ENCODE measurements at places on chromosomes 2 and 18.

DNA sequence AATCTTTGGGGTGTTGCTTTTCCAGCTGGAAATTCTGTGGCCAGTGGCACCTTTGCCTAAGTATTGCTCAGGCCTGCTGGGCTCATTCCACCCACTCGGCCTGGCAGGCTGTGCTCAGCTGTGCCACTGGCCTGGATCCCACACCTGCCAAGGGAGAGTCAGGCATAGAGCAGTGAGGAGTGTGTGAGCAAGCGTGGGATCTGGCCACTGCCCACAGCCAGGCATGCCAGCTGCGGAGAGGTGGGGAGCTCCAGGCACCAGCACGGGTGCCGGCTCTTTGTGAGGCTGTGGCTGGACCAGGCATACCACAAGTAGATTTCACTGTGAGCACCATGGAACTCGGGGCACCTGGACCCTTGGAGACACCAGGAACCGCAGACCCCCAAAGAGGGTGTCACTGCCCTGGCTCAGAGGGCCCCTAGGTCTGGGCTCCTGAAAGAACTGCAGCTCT, 118.1 kb upstream of the MAP2 start:
- no peak for DNase-seq

DNA sequence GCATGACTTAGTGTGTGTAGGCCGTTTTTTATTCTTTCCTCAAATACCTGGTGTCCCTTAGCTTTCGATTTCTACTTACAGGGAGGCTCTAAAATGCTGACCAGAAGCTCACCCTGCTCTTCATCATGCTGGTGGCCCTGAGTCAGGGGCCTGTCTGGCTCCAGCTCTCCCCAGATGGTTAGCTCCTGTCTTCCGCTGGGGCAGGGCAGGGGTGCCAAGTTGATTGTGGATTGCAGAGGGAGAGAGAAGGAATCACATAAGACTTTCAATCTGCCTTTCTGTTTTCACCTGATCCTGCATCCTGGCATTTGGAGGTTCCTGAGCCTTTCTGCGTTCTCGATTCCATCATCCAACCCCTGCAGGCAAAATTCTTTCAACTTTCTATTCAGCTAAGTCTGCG, 4.2 kb downstream of the CIB4 start:
- DNase-seq, result no peak

DNA sequence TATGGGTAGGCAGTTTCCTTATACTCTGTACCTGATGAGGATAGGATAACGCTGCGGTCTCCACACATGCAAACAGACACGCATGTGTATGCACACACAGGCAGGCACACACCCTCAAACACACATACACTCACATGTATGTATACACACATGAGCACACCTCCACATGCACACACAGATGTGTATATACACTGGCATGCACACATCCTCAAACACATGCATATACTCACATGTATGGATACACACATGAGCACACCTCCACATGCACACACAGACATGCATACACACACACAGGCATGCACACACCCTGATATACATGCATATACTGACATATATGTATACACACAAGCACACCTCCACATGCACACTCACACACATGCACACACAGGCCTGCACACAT, 267.8 kb upstream of the HDAC4 start:
- no peak for DNase-seq

- no peak for DNase-seq
These were observed 825.9 kb upstream of the POU3F3 start for GRCh38 chr2:104028061-104028460.

- DNase-seq, result no peak
These were observed 36.1 kb upstream of the MAPRE3 start for GRCh38 chr2:26934335-26934724.

- no peak for DNase-seq
These were observed 67.6 kb downstream of the TPGS2 start for GRCh38 chr18:36761186-36761698.

DNA sequence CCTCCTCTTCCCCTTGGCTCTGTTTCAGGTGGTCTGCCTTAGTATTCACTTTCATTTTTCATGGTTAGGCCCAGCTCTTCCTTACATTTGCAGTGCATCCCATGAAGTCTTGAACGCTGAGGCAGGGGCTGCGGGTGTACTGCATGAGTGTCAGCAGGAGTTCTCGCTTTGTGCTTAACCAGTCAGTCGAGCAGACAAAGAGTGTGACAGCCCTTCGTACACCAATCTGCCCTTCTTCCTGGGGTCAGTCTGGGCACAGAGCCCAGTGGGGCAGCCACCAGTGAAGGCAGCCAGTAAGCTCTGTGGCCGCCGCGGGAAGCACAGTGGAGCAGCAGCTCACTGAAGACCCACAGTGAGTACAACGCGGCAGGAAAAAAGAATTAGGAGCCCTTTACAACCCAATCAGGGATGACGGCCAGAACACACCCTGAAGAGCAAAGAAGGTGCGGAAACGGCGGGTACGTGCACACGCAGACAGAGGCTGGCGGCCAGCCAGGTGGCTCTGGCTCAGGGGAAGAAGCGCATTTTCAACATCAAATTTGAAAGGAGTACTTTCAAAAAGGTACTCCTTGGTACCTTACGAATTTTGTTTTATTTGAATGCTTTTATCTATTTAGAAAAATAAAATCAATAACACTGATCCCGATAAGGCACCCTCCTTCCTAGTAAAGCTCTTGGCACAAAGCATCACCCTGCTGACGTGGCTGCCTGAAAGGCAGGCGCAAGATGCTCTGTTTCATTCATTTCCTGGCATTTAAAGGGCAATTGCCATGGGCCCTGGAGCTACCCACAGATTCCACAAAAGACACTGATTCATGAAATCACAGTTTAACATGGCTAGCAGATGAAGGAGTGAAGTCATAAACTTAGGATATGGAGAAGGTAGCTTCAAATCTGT, 47.0 kb upstream of the SEMA4C start:
- no peak for DNase-seq

GRCh38 chr18:61908661-61909060, 15.9 kb upstream of the RNF152 start:
- DNase-seq, result no peak

GRCh38 chr2:16948710-16949109, 283.1 kb upstream of the CYRIA start:
- DNase-seq, result no peak

GRCh38 chr2:1951586-1951985, 207.3 kb upstream of the PXDN start:
- no peak for DNase-seq

GRCh38 chr2:231483398-231484329, 19.4 kb upstream of the NCL start:
- DNase-seq, result peak; percentile 49

GRCh38 chr2:189238903-189239302, 59.3 kb upstream of the COL5A2 start:
- no peak for DNase-seq

GRCh38 chr2:211144078-211144477, 587.7 kb downstream of the CPS1 start:
- DNase-seq, result no peak

- no peak for DNase-seq
These were observed 119.3 kb upstream of the NDUFV2 start for GRCh38 chr18:8983195-8983594.

DNA sequence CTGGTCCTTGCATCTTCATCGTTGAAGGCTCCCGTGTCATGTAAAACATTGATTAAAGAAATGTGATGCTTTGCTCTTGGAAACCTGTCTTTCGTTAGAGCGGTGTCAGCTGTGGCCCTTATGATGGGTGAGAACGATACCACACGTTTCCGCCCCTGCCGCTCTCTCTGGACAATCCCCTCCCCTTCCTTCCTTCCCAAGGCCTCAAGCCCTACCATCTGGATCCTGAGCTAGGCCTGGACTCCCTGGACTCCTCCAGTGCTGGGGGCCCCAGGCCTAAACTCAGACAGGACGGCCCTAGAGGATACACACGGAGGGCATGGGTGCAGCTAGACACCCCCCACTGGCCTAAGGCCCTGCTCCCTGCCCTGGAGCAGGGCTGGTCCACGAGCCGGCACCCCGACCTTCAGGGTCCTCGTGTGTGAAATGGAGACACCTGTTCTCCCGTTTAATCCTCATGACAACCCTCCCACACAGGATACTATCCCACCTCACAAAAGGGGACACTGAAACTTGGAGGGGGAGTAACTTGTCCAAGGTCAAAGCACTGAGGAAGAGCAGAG, 13.2 kb downstream of the BIN1 start:
- DNase-seq, result no peak

- DNase-seq, result no peak
These were observed 223.8 kb downstream of the GLI2 start for GRCh38 chr2:120959426-120959825.

DNA sequence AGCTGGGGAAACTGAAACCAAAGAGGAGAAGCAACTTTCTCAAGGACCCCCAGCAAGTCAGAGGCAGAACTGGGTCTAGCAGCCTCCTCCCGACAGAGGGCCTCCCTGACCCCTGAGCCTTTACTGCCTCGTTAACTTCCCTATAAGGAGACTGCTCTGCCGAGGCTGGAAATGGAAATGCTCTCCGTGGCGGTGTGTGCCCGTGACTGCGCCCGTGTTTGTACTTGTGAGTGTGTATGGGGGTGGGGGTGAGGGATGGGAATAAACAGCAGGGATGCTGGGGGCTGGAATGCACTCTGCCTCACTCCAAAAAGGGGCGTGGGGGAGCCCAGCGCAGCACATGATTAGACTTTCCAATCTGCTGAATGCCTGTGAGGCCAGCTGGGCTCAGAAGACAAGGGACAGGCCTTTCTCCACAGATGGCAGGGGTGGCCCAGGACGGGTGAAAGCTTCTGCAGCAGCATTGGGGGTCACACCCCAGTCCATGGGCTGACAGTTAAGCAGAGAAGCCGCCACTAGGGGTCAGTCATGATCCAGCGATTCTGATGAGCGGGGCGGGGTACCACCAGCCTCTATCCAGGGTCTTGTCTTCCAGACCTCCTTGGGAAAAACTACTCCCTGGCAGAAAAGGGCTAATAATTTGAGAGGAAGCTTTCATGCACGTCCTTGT, 26.8 kb downstream of the MPHOSPH10 start:
- peak; percentile 77 for DNase-seq

DNA sequence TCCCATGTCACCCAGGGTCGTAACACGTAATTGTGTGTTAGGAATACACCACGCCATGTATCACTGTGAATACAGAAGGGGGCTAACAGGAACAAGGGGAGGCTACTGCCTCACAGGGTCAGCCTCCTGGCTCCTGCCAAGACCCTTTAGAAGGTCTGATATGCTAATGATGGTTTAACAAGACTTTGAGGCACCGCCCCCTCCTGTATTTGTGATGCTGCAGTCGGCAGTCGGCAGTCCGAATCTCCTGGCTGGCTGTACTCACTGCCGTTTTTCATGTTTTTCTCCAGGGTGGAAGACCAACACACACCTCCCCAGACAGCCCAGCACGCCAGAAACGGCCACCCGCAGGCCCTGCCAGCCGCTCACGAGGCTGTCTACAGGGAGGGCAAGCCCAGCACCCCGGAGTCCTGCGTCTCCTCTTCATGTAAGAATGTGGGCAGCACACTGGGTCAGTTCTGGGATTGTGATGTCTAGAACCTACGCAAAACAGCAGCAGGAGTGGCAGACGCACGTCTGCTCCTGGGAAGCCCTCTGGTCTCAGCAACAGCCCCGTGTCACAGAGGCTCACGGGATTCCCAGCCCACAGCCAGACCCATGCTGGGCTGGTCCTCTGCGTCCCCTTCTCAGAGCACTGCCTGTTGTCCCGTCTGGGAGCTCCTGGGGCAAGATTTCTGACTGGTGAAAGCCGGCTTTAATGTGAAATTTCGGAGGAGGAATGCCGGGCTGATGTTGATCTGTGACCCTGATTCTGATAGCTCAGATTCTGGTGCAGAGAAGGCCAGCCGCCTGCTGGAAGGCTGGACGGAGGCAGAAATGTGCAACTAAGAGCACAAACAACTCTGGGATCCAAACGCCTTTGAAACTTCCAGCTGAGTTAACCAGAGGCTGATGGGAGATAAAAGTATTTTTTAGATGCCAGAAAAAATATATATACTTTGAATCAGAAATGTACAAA, 39.7 kb upstream of the B3GNT7 start:
- DNase-seq, result no peak

GRCh38 chr2:15756882-15757819, 165.5 kb downstream of the DDX1 start:
- DNase-seq, result no peak

- DNase-seq, result no peak
These were observed 191.5 kb upstream of the ATP5MC3 start for GRCh38 chr2:175372704-175373701.

GRCh38 chr2:149606251-149606811, 18.8 kb upstream of the MMADHC start:
- no peak for DNase-seq

GRCh38 chr2:120491111-120491625, 145.2 kb downstream of the INHBB start:
- no peak for DNase-seq

DNA sequence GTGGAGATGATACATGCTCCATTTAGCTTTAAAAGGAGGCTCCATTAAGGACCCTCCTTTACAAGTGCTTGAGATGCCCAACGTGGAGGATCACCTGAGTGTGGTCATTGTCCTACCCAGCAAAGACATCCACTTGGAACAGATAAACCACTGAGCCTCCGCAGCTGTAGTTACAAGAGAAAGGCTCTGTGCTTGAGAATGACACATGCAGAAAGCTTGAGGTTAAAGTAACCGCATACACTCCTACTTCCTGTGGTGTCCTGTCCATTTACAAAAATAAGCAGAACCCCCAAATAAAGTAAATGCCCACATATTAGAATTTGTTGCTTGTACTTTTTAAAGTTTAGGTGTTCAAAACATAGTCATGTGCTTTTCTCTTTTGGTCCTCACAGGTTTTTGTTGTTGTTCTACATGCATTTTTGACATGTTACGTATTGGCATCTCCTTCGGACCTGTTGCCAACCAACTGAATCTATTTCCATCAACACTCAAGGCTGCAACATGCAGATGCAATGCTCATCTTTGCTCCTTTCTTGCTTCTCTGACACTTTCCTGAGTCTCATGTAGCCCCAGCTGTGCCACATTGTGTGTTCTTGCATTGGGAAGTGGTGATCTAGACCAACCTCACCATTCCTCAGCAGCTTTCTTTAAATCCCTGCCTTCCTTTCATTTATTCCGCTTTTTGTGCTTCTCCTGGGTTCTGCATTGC, 56.0 kb downstream of the SERPINB7 start:
- no peak for DNase-seq

- no peak for DNase-seq
These were observed 3.2 kb downstream of the RPL37A start for GRCh38 chr2:216501854-216502253.

DNA sequence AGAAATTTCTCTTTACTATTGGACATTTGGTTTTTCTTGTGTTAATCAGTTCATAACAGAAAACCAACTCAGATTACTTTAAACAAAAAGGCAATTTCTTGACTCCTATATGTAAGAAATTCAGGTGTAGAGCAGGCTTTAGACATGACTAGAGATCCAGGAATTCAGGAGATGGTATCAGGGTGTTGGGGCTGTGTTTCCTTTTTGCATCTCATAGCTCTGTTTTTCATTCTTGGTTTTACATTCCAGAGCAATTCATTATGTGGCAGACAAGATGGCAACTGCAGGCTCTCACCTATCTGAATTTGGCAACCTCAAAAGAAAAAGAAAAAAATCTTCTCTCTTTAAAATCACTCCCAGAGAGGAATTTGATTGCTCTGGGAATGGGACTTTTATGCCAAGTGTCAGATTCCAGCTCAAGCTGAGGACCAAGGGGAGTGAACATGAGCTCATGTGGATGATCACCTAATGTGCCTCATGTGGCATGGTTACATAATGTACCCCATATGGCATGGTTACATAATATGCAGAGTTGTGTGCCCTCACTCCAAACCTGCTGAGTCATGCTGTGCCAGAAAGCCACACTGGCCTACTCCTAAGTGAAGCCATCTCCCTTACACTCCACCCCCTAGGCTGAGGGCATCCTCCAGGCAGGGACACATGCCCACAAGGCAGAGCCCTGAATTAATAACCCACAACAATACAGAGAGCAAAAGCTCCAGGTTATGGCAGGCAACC, 282.7 kb downstream of the MBD2 start:
- no peak for DNase-seq

- DNase-seq, result no peak
These were observed 104.6 kb upstream of the COL3A1 start for GRCh38 chr2:188869550-188869949.
